ENCODE measurements at places on chromosomes 1 and 21. TPM values are rescaled to one million over a fixed set of nuclear protein-coding genes. Genes with fewer than 3 reads are reported as not detected.

DNA sequence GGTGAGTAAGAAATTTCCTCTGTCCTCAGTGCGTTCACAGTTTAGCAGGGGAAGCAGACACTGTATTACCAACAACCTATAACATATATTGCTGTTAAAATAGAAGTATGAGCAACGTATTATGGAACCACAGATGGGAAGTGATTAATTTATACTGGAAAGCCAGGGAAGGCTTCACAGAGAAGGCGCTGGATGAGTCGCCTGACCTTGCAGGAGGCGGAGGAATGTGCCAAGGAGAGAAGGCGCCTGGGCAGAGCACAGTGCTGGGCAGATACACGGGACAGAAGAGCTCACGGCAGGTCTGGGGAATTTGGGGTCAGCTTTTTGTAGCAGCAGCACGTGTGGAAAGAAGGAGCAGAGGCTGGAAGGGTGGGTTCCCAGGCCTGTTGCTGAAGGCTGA lies 116.3 kb downstream of the DHRS3 start:
- no peak for DNase-seq

GRCh38 chr1:11470912-11471311 lies 8.0 kb upstream of the DISP3 start:
- DNase-seq, result no peak

DNA sequence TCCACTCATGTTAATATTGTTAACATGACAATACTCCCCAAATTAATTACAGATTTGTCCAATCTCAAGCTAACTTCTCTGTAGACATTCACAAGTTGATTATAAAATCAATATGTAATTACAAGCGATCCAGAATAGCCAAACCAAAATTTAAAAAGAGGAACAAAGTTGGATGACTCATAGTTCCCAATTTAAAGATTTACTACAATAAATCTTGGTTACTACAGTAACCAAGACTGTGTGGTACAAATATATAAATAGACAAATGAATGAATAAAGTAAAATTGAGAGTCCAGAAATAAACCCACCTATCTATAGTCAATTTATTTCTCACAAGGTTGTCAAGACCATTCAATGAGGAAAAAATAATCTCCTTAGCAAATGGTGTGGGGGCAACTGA lies 7.1 kb upstream of the KRTAP10-4 start:
- DNase-seq, result no peak

- no peak for DNase-seq
These were observed 425.6 kb upstream of the VAMP3 start for GRCh38 chr1:7345516-7345915.

DNA sequence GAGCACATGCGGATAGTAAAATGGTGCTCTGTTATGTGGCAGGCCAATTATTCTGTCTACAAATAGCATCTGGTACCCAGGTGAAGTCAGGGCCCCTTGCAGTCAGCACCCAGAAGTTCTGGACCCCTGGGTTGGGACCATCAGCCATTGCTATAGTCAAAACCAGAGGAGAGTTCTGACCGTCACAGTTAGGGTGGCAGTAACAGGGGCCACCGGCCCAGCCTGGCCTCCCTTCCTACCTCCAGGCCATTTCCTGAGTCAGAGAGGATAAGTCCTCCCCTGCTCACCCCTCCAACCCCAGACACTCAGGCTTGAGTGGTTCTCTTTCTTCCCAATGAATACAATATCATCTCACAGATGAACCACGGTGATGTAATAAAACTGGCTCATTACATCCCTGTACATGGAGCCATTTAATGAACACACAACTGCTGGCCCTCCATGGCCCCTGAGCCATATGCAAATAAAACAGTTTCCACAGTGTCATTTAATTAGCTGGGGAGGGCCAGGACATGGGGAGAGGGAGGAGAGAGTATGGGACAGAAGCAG lies 673.6 kb downstream of the MATN1 start:
- DNase-seq, result no peak

GRCh38 chr1:35505911-35506798 lies 51.0 kb downstream of the KIAA0319L start:
- DNase-seq, result no peak

- no peak for DNase-seq
These were observed 45.0 kb upstream of the RASAL2 start for GRCh38 chr1:178048883-178049282.

GRCh38 chr1:155979597-155980343 lies 1.4 kb upstream of the ARHGEF2 start:
- DNase-seq, result no peak

DNA sequence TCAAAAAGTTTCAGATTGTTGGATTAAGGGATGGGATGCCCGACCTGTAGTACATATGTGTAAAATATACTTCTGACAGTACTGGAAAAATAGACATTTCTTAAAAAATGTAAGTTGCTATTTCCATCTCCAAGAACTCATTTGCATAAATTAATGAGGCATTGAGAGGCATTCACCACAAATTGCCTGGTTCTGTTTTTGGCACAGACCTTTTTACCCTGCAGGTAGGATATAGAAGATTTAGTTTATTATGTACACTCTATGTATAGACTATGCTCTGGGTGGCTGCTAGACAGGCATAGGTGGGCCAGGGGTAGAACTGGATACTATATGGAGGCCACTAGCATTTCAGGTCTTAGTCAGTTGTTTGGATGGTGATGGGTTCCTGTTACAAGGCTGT lies 8.0 kb downstream of the CCDC17 start:
- no peak for DNase-seq

- DNase-seq, result no peak
These were observed 203.4 kb downstream of the CRB1 start for GRCh38 chr1:197471248-197471985.

- DNase-seq, result no peak
These were observed 116.3 kb downstream of the EPHB2 start for GRCh38 chr1:22826604-22827580.

GRCh38 chr1:18651713-18652112 lies 21.1 kb downstream of the PAX7 start:
- DNase-seq, result no peak

DNA sequence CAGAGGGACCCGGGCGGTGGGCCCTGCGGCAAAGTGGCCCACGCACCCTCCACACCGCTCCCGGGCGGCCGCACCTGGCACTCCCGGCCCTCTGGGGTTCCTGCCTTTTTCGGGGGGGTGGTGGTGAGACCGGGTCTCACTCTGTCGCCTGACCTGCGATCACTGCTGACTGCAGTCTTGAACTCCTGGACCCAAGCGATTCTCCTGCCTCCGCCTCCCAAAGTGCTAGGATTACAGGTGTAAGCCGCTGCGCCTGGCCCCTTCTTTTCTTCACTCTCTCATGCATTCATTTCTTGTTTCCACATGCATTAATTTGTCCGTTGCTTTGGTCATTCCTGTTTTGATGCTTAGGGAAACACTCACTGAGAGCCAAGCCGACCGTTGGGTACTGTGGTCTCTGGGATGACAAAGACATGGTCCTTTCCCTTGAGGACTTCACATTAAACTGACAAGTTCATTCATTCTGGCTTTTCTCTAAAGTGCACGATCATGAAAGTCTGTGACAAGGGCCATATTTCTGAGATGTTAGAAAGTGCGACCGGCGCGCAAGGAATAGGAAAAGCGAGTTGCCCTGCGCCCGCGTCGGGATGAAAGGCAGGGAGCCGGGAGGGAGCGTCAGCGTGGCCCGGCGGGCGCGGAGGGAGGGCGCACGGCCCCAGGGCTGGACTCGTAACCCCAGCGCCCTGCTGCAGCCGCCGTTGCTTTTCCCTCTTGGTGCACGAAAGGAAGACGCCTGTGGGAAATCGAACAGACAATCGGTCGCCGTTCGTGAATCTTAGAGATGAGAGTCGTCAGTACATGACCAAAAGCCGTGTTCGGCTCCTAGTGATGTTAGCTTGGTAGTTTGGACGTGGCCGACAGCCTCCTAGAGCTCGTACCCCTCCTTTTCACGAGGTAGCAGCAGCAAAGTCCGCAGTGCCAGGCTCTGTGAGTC lies 1.0 kb upstream of the MCOLN2 start:
- no peak for DNase-seq

DNA sequence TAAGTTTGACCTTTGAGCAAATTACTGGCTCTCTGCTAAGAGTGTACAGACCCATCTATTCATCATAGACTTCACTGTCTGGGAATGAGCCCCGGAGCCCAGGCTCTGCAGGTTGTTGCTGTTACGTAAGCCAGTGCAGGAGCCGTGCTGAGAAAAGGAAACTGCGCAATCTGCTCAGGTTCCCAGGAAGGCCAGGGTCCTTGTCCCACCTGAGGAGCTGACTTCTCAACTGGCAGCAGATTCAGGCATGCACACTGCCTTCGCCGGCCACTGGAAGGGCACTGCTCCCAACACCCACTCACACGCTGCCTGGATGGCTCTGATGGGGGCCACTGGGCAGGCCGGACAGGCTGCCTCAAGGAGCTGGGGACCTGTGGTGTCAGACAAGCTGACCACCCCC lies 19.5 kb downstream of the RCAN1 start:
- DNase-seq, result no peak

- DNase-seq, result no peak
These were observed 3.3 kb downstream of the DLGAP3 start for GRCh38 chr1:34926156-34926555.

DNA sequence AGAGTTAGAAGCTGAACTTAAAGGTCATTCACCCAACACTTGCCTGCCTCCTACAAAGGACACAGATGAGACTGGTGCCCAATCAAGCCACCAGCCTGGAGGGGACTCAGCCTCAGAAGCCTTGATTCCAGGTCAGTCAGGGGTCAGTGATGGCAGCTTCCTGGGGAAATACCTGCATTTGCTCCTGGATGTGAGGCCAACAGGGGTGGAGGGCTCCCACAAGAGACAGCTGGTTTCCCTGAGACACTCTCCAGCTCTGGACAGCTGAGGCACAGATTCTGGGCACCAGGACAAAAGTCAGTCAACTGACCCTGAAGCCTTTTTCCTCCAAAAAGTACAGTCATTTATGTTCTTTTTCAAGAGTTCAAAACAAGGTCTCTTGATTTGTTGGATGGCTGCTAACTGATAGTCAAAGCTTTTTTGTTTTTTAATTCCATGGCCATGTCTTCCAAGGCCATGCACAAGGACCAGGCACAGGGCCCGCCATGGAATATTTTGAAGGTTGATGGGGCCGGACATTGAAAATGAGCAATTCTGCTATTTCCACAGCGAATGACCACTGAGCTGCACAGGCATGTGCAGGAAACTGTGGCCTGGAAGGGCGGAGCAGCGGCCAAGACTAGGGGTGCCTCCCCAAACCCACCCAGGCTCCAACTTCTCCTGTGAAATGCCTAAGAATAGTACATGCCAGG lies 1.8 kb downstream of the C2CD2 start:
- DNase-seq, result no peak

GRCh38 chr1:37666241-37666867 lies 26.0 kb upstream of the CDCA8 start:
- no peak for DNase-seq

GRCh38 chr1:185788386-185788785 lies 54.2 kb downstream of the HMCN1 start:
- DNase-seq, result no peak

- no peak for DNase-seq
These were observed 77.0 kb downstream of the SKI start for GRCh38 chr1:2304921-2305681.

GRCh38 chr1:180123463-180123936 lies 31.2 kb upstream of the QSOX1 start:
- no peak for DNase-seq

- no peak for DNase-seq
These were observed 13.1 kb downstream of the S100A16 start for GRCh38 chr1:153599847-153600246.

GRCh38 chr1:79100385-79100784 lies 93.9 kb upstream of the ADGRL4 start:
- DNase-seq, result no peak

DNA sequence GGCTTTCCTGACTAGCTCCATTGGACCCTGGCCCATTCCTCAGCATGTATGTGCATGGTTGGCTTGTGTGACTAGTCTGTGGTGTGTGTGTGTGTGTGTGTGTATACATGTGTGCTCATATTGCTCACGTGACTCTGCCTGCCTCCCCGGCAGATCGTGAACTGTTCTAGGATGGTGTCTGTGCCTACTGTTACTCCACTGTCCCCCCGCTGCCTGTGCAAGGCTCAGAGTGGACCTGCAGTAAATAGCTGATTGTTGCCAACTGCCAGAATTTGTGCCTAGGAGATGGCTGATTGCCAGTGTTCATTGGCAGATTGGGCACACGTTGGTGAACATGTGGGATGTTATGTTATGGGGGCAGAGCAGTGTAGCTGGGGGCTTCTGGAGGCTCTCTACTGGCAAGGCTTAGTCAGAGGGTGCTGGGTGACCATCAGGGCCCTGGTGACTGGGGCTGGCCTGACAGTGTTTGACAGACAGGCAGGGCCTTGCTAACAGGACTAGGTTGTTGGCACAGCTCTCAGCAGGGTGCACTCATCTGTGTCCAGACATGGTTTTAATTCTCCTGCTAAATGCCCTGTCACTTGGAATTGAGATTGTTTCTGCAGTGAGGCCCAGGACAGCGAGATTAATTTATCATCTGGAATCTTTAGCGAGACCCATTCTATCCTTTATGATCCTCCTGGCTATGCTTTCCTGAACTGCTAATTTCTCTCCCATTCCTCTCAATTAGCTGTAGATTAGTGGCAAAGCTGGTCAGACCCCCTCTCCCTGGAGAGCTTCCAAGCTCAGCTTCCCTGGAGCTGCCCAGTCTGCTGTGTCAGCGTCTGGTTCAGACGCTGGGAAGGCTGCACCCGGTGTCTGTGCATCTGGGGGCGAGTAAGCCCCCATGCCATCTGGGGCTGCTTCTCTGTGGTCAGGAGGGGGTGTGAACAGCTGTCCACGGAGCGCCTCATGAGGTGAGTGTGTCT lies 20.8 kb downstream of the SLC6A17 start:
- DNase-seq, result no peak

GRCh38 chr1:46065405-46065804 lies 67.0 kb downstream of the PIK3R3 start:
- no peak for DNase-seq

- no peak for DNase-seq
These were observed 2.7 kb upstream of the PIGC start for GRCh38 chr1:172446547-172446946.

The VWA5B1 gene
- not detected for total RNA-seq

The UBE2J2 gene
- total RNA-seq, result 49.0 TPM

The ZP4 gene
- total RNA-seq, result not detected

The BCL2L15 gene
- 0.17 TPM for total RNA-seq

The CD53 gene
- total RNA-seq, result 5.9 TPM

The TIE1 gene
- total RNA-seq, result 23.3 TPM

The RGS1 gene
- 69.6 TPM for total RNA-seq

The S100A14 gene
- 416 TPM for total RNA-seq

The BRDT gene
- not detected for total RNA-seq

Measured in lower leg skin (tissue), 4 donors.